ENCODE measurements at places on chromosomes 2 and 18.

DNA sequence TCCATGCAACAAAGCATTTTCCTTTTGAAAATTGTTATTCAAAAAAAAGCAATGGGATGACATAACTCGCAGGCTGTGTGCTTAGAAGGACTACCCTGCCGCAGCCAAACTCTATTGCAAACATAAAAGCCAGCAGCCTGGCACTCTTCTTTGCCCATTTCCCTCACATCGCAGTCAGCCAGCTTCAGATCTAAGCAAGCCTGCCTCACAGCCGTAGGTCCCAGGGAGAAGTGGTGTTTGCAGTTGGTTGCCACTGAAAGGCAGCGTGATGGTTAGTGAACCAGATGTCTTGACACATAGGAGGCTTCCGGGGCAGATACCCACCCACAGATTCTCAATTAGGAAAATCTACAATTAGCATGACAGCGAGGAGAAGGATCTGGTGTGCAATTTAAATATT lies 655.2 kb downstream of the RNF144A start:
- no peak for DNase-seq

DNA sequence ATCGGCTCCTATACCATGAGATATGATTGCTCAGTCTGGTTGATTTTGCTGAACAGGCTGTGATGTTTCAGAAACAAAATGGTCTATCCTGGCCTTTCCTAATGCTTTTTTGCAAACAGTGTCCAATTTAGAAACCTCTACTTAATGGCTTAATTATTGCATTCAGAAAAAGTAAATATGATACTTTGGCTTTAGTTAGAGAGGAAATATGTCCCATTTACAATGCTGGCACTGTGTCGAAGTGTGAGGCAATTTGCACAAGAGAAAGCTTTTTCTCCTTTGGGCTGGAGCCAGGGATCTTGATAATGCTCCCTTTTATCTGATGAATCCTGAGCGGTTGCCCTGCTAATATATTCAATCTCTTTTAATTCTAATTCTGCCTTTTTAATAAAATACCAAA lies 418.9 kb downstream of the EPHA4 start:
- DNase-seq, result no peak

DNA sequence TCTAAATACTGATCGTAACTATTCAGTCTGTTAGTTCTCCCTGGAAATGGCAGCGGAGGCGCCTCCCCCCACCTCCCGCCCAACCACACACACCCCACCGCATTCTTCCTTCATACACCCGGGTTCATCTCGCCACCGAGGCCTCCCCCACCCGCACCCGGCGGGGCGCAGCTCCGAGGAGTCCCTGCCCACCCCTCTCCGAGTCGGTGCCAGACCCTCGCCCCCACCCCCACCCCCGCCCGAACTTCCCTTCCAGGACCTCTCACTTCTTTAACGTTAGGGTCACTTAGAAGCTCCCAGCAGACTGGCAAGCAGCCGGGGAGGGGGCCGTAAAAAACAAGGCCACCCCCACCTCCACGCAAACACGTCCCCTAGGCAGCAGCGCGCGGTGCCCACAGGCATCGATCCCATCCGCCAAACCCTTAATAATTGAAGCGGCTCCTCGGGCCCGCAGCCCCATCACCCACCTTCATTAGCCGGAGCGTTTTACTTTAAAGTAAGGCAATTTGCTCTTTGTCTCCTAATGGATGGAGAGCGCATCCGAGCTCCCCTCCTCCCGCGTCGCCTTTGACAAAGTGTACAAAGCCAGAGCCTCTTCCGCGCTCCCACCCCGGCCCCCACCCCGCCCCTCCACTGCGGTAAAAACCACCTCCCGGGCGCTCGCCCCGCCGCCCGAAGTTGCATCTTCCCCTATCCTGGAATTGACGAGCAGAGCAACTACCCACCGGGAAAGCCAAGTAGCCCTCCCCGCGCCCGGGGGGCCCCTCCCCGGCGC lies 624 bp downstream of the ZNF516 start:
- no peak for DNase-seq

GRCh38 chr2:178450524-178450773 lies 526 bp downstream of the PRKRA start:
- no peak for DNase-seq

GRCh38 chr2:104431701-104432121 lies 422.2 kb upstream of the POU3F3 start:
- DNase-seq, result no peak

GRCh38 chr2:32009516-32010256 lies 1.1 kb downstream of the MEMO1 start:
- no peak for DNase-seq

GRCh38 chr2:12684471-12684936 lies 32.2 kb upstream of the TRIB2 start:
- DNase-seq, result no peak

DNA sequence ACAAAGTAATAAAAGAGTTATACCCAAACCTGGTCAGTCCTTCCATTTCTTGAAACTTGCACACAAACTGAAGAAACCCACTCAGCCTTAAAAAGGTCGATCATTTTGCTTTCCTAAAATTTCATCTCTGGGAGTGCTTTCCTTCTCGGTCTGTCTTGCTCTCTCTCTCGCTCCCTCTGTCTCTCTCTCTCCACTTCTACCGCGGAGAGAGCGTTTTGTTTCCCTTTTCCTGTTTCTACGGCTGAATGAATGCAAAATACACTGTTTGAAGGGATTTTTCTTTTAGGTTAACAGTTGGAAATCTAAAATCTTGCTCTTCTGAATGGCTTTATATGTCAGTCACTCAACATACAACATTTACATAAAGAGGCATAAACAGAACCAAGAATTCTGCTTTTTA lies 424.2 kb downstream of the TGIF1 start:
- DNase-seq, result no peak

DNA sequence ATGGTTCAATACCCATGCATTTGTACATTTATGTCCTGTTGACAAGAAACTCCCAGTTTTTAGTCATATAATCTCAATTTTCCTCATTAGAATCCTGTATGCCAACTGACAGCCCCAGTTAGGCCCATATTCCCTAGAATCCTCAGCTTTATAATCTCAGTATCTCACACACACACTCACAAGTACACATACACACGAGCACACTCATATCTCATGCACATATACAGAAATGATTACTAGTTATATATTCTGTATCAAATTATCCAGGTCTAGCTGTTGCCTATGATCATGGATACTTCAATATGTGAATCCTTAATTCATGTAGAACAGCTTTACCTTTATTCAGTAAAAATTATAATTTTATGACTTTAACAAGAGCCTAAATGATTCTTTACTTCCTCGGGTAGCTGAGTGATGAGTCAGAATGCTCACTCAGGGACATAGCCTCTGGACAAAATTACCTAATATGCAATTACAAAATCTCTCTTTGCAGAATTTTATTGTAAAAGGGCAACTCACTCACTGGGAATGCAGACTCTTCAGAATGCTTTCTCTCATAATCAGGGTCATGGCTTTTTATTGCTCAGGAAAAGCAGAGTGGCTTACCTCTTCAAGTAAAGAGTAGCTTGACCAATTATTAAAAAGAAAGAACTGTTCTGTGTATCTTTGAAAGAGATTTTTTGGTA lies 193.6 kb upstream of the PIK3C3 start:
- no peak for DNase-seq

DNA sequence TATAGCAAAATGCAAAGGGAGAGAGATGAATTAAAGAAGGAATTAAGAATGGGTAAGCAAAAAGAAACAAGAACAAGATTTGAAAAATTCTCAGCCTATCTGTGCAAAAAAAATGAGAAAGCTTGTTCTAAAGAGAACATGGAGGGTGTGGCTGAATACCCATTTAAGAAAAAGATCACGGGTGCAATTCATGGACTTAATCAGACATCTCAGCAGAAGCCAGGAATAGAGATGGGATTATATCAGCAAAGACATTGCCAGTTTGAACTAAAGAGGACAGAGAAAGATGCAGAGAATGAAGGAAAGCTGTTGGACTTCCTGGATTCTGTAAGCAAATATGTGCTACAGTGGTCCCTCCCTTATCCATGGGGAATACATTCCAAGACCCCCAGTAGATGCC lies 115.6 kb downstream of the RTTN start:
- DNase-seq, result no peak

- peak; percentile 39 for DNase-seq
Observed at GRCh38 chr2:179612108-179612507, 249.3 kb downstream of the ZNF385B start.

GRCh38 chr18:62325806-62326645 lies 916 bp downstream of the TNFRSF11A start:
- peak; percentile 52 for DNase-seq

GRCh38 chr2:167986223-167986622 lies 261.2 kb downstream of the STK39 start:
- DNase-seq, result no peak

DNA sequence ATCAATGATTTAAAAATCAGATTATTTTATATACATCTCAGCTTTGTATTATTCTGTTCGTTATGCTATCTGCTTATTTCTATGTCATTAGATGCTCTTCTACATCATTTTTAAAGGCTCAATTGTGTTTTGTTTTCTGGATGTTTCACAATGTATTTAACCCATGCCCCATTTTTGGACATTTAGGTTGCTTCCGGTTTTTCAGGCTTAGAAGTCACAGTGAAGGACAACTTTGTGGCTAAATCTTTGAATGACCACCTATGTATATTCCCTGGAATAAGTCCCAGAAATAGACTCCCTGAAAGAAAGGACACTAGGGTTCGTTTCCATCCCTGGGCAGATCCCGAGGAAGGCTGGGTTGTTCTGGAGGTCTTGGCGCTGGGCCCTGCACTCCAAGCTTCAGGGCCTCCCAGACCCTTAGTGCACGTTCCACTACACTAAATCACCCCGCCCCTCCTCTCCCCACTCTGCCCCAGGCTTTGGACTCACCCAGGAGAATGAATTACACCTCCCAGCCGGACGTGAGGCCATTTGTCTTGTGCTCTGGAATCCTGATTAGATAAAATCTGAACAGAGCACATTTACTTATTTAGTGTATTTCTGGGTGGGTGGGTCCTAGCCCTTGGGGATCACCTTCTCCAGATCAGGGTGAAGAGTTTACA lies 188.2 kb downstream of the ZFP36L2 start:
- peak; percentile 54 for DNase-seq

DNA sequence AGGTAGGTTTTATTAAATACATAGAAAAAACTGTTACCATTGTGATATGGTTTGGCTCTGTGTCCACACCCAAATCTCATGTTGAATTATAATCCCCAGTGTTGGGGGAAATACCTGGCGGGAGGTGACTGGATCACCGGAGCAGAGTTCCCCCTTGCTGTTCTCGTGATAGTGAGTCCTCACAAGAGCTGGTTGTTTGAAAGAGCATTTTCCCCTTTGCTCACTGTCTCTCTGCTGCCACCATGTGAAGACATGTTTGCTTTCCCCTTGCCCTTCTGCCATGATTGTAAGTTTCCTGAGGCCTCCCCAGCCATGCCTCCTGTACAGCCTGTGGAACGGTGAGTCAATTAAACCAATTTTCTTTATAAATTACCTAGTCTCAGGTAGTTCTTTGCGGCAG lies 352.7 kb upstream of the SLC39A10 start:
- no peak for DNase-seq

- no peak for DNase-seq
Observed at GRCh38 chr2:105417857-105418436, 19.1 kb upstream of the FHL2 start.

DNA sequence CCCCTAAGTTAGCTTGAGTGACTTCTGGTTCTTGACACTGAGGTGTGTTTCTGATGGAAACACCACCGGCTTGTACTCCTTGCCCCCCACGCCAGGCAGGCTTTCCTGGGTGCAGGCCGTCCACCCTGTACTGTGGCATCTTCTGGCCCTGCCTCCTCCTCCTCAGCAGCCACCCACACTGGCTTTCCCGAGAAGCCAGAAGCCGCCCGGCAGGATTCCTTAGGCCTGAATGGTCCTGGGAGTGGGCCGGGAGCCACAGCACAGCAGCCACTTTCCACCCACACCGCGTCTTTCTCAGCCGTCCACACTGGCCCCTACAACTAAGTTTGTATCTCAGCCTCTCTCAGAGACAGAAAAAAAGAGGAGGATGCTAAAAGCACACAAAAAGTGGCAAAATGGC lies 2.1 kb upstream of the HSBP1L1 start:
- no peak for DNase-seq

DNA sequence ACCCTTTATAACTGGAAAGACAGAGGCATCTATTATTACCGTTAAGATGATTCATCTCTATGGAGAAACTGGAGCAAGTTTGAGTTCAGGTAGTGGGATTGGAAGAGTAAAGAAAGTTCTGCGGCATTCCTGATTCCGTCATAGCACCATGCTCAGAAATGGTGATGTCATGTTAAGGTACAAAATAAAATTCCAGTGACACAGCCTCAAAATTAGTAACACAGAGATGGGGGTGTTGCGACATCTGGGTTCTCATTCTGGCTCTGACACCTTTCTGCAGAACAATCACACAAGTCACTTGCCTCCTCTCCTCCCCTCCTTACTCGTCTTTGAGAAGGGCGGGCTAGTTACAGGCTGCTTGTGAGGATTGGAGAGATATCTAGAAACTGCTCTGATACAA lies 105.7 kb downstream of the DPP10 start:
- no peak for DNase-seq

GRCh38 chr2:211930331-211930730 lies 608.3 kb downstream of the ERBB4 start:
- DNase-seq, result no peak

DNA sequence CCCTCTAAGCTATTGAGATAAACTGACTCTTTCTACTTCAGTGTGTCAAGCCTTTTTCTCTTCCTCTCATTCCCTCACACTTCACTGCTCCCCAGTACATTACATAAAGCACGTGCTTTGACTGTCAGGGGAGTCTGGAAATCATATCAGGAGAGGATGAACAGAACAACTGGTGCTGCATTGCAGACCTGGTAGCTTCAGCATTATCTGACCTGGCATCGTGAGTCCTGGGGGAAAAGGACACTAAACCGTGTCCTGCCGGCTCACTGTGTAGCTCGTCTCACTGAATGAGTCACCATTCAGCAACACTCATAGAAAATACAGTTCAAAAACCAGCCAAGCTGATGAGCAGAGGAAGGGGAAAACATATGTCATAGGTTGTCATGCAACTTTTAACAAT lies 108.5 kb upstream of the UNC80 start:
- no peak for DNase-seq

DNA sequence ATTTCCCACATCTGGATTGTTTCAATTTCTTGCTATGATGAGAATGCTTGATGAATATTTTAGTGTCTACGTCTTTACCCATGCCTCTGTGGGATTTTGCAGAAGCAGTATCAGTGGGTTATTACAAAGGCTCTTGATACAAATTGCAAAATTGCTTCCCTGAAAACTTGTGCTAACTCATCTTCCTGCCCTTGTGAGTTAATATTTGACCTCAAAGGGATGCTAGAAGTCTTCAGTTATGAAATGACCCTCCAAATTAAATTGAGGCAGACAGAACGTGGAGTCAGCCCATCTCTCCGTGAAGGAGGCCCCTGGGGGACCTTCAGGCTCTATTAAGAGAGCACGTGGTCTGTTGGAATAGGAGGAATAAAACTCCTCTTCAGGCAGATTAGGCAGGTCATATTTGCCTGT lies 239.2 kb upstream of the HS6ST1 start:
- no peak for DNase-seq

DNA sequence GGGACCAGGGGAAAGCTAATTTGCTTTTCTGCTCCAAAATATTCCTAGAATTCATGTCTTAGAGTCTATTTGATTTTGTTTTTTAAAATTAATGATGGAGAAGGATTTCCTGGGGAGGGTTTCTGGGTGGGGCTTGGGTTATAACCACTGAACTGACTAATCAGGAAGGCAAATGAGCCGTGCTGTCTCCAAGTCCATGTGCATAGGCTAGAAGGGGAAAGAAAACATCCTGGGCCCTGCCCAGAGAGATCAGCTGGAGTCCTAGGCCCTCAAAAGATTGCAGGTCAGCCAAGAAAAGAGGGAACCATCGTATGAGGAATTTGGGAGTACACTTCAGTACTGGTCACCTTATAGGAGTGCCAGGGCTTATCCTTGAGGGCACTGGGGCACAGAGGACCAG lies 480.2 kb upstream of the CELF4 start:
- no peak for DNase-seq

Data from large intestine (tissue), 12 donors.